ENCODE measurements at places on chromosomes 3 and 15.

DNA sequence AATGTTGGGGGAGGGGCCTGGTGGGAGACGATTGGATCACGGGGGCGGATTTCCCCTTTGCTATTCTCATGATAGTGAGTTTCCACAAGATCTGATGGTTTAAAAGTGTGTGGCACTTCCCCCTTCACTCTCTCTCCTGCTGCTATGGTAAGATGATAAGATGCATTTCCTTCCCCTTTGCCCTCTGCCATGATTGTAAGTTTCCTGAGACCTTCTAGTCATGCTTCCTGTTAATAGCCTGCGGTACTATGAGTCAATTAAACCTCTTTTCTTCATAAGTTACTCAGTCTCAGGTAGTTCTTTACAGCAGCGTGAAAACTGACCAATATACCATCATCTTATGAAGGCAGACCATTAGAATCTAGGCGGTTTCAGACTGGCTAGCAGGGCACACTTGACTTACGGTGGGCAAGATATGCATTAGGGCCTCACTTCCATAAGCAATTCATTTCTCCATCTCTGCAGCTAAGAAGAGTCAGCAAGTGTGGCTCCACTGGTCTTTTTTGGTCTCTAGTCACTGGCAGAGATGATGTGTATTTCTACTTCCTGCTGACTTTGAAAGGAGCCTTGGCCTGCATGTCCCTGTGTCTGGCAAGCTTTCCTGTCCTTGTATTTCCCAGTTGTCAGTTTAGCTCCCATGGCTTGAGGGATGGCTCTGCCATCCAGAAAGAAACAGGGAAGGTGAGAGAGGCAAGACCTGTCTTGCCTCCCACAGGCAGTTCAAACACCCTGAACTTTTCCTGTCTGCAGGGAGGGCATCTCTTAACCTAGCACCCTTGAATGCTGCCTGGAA is 109.0 kb upstream of the ADAMTS9 start:
- no peak for DNase-seq

DNA sequence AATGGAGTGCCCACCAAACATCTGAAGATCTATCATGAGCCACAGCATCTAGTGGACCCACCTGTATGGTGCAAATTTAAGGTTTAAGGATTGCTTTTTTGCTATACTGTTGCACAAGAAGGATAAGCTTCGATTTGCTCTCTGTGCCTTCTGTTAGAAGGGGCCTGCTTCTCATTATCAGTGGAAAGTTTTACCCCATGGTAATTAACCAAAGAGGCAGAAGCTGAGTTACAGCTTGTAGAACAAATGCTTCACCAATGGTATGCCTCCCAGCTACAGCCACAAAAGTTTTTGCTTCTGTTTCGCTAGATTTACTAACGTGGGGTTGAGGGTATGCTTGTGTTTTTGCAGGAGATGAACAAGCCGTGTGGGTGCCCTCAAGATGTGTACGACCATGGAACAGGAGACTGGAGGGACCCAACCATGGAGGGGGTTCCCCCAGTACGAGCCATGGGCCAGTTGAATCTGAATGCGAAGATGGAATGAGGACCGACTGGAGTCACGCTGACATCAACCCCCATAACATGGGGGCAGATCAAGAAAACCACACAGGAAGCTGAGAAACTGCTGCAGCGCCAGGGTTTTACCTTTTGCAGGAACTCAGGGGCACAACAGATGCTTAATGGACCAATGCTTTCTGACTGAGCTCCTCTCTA is 43.5 kb downstream of the ACAD9 start:
- peak; percentile 87 for DNase-seq

DNA sequence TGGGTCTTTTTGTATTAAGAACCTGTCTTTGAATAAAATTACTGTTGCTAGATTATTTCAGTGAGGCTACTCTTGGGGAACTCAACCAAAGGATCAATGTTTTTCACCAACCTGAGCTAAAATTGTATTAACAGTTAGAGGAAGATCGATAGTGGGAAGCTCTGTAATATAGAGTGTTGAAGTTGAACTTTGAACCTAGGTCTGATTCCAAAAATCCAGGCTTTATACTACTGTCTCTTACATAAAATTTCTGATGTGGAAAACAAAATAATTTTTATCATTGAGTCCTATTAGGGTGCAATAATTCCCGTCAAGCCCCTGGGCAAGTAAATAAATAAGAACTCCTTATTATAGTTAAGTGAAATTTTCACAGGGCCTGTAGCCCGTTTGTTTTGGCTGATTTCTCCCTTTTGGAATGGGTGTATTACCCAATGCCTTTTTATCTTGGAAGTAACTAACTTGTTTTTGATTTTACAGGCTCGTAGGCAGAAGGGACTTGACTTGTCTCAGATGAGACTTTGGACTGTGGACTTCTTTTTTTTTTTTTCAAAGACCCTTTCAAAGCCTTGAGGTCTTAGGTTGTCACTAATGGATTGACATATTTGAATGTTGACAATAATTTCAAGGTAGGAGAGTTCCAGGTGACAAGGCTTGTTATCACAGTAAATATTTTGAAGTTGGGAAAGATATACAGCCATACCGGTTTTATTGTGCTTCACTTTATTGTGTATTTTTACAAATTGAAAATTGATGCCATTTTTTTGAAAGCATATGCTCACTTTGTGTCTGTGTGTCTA is 276.1 kb downstream of the NFKBIZ start:
- no peak for DNase-seq

DNA sequence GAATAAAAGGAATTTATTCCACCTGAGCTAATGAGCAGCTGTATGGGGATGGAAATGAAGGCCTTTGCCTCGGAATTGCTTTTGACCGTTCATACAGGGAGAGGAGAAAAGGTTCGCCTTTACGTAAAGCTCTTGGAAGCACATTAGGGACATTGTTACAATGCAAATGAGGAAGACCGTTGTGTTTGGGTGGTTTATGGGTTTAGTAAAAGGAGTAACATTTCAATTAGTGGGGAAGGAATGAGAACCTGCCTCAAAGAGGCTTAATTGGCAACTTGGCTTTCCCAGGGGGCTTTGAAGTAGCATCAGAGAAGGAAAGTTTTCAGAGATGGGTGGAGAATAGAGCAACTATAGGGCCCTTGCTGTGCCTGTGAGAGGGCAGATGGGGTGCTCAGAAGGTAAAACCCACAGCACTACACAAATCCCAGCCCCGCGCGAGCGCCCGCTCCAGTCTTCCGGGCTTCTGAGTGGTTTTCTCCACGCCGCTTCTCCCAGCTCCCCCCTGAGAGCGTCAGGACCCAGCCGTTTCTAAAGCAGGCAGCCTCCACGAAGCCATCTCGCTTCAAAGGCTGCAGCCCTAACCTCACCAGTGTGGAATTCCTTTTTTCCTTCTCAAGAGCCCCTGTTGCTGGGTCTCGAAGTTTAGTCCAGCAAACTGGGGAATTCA is 192.0 kb upstream of the HES1 start:
- no peak for DNase-seq

DNA sequence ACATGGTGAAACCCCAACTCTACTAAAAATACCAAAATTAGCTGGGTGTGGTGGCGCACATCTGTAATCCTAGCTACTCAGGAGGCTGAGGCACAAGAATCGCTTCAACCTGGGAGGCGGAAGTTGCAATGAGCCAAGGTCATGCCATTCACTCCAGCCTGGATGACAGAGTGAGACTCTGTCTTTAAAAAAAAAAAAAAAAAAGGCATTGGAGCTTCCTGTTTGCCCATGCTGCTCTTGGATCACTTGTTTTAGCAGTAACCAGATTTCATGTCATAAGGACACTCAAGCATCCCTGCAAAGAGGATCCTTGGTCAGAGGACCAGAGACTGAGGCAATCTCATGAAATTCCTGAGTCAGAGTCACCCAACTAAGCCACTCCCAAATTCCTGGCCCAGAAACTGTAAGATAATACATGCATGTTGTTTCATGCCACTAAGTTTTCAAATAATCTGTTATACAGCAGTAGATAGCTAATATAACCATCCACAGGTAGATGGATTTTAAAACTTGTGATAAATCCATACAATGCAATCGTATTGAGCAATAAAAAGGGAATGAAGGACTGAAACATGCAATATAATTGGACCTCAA is 82.0 kb upstream of the XXYLT1 start:
- no peak for DNase-seq

- no peak for DNase-seq
Measured at GRCh38 chr3:103218793-103219192, 784.0 kb downstream of the ZPLD1 start.

DNA sequence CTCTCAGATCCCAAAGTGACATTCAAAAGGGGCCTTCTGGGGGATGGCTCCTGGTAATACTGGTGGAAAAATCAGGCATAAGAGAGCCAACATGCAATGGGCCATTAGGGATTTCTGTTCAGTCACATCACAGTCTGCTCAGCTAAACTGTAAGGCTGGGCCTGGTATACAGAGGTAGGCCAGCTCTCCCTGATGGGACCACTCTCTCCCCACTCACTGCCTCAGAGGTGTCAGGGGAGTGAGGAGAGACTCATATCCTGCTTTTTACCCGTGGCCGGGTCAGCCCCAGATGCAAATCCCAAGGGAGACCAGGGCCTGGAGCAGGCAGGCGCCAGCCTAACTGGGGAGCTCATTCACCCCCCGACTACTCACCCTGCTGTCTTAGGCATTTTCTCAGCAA is 48.1 kb upstream of the TPM1 start:
- DNase-seq, result no peak

- DNase-seq, result no peak
Measured at GRCh38 chr15:77980098-77980497, 97.4 kb downstream of the TBC1D2B start.

DNA sequence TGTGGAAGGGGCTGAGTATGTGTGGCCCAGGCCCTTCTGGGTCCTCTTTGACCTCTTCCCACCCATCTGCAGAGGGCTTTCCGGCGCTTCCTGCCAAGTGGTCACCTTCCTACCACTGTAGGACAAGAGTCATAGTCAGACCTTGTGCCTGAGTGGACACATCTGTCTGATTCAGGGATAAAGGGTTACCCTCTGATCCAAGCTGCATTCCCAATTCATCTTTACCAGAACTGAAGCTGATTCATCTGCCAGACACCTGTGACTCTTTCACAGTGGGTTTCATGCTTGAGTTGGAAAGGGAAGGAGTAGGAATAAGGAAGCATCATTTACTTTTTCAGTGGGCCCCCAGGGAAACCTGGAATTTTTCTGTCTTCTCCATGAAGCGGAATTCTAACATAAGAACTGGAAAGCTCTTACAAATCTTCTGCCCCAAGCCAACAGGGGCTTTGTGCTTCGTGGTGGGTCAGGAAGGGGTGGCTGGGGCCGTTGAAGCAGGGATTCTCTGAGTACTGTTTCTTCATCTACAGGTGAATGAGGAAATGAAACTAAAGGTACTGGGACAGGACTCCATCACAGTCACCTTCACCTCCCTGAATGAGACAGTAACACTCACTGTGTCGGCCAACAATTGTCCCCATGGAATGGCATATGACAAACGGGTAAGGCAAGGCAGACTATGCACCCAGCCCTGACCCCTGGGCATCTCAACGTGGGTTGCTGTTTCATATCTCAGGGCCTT is 46.4 kb downstream of the C3orf20 start:
- DNase-seq, result no peak

DNA sequence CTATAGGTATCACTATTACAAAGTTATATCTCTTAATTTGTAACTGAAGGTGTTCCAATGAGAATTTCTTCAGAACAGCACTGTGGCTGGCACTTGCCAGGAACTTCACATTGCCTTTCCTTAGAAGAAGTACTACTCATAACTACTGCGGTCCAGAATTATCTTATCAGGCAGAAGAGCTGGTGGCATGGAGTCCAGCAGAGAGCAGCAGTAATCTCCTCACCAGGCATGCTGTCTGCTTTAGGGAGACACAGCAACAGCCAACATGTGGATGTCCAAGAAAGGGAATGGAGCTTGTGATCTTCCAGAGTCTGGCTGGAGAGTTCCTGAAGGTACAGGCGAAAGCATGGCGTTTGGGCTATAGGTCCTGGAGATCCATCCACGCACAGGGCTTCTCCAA is 919.7 kb upstream of the NR2F2 start:
- DNase-seq, result no peak

DNA sequence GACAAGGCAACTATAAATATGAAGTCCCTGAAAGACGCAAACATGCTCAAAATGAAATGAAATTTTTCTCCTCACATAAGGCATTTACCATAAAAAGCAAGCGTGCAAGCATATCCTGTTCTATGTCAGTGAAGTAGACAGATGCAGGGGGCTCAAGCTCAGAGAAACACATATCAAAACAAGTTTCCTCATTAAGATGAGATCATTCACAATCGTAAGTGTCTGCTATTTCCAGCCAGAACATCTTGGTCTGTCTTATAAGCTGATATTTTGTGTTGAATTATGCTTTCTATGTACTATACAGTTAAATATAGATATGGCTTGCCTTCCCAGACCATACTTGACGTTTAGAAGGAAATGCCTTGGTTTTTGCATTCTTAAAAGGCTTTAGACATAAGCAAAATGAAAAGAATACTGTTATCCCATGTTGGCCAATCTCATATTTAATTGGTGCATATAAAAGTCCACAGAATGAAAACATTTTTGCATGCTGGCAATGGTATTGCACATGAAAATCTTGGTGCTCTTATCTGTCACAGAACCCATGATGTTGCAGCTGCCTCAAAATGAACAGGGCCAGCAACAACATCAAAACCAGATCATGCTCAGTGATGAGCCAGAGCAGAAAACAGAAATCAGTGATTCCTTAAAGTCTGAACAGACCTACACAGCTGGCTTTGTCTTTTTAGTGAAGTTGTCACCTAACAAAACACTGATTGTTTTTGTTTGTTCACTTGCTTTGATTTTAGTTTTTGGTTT is 65.4 kb downstream of the SIDT1 start:
- no peak for DNase-seq

DNA sequence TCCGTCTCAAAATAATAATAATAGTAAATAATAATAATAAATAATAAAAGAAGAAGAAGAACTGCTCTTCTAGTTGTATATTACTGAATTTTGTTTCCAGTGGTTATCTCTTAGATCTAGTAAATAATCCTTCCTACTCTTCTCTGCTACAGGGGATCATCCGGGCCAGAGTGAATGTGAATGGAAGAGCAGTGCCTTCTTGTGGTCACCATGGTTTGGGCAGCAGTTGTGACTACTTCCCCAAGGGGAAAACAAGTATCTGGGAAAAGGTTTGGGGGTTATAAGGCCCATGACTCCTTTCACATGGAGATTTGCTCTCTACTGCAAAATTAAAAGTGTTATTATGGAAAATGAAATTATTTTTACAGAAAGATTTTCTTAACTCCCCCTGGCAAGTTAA is 5.5 kb upstream of the OR5K1 start:
- no peak for DNase-seq

- no peak for DNase-seq
Measured at GRCh38 chr15:60070838-60071493, 66.9 kb downstream of the FOXB1 start.

- no peak for DNase-seq
Measured at GRCh38 chr15:31843426-31844055, 186.8 kb upstream of the CHRNA7 start.

DNA sequence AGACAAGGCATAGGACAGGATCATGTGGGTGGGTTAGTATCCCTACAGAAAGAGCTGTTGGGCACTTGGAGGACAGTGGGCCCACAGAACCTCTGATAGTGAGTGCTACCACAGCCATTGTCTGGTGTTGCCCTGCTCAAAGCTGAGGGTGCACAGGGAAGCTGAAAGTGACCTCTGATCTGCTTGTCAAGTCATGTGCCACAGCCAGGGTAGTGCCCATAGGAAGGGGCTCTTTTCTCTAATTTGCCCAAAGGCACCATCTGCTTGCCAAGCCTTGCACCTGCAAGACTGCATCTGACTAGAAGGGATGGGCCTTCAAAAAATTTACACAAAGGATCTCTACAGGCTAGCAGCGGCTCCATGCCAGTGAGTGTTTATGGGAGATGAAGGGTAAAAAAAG is 87.4 kb upstream of the GSK3B start:
- DNase-seq, result no peak
